Nucleus accumbens (tissue), 56 donors: ENCODE measurements at places on chromosomes 3 and 15.

DNA sequence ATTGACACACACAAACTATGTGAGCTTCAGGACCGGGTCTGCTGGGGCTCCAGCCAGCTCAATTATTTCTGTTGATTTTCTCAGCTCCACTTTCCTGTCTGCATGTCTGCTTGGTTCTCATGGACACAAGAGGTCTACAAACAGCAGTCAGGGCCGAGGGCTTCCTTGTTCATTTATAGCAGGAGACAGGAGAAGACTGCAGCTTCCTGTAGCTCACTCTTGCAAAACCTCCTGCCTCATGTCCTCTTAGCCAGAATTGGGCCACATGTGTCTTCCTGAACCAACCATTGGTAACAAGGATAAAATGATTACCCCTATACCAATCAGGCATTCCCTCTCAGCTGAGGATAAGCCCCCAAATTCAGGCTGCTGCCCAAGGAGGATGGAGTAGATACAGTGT, 182.8 kb downstream of the TLE3 start:
- no peak for DNase-seq

DNA sequence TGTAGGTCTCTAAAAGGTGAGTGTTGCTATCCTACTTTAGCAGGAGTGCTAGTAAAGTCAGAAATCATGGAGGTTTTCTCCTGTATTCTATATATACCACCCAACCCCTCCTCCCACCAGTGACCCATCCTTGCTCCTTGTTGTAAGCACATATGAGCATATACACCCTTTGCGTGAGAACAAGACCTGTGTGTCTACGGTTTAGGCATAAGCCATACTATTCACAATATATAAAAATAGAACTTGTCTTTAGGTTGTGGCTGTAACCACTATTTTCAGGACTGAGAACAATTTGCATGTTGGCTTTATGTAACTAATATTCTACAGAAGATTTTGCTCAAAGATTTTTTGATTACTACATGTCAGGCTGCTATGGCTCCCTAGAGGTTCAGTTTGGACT, 59.1 kb upstream of the TOP2B start:
- DNase-seq = no peak

GRCh38 chr3:25293736-25294135, 134.3 kb upstream of the RARB start:
- no peak for DNase-seq

DNA sequence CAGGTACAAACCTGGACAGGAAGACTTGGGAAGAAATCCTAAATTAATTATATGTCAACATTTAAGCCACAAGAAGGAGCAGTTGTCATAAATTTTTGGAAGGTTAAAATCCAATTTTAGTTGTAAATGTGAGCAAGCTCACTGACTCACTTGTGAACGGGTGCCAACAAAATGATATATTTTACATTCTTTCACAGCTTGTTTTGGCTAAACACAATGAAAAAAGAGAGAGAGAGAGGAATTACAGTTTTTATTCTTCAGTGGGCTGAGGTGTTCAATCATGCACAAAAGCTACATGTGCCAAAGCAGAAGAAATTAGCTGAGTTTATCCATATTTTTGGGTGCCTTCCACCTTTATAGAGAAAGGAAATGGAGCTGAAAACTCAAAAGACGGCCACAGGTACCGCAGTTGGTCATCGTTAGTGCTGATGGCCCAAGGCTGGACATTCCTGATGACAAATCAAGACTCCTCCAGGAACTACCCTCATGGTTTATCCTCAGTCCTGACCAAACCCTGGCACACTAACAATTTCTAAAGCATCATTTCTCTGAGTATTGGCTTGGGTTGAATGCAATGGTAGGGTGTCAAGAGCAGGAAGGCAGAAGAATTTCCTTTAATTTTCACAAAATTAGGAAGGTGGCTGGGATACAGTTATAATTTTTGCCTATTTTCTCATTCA, 37.6 kb upstream of the WNT5A start:
- DNase-seq = no peak

DNA sequence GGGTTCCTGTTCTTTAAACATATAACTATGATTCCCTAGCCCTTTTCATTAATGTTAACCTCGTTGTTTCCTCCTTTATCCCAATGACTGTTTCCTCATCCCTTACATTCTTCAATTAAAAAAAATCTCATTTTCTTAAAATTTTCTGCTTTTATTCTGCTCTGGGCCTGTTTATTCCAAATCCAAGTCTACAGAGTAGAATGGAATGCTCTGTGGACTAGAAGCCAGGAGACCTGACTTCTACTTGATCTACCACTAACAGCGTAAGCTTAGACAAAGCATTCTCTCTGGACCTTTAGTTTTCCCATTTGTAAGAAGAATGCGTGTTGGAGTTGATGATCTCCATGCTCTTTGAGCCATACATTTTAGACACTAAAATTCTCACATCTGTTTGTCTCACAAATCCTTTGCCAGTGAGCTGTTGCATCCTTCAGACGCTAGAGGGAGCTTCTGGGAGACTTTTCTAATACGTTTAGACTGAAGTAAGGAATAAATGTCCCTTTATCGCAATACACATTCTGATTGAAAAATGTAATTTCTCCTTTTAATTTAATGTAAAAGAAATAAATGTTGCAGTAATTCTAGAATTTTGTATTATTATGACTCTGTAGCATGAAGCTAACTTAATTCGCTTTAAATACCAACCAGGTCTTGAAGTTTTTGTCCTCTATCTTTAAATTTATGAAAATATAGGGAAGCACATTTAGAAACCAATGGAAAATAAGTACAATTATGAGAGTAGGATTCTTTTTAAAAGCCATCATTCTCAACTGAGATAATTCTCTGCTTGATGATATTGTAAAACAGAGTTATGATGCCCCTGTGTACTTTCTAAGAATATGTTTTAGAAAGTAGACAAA, 21.7 kb upstream of the GMNC start:
- DNase-seq = peak; percentile 2

DNA sequence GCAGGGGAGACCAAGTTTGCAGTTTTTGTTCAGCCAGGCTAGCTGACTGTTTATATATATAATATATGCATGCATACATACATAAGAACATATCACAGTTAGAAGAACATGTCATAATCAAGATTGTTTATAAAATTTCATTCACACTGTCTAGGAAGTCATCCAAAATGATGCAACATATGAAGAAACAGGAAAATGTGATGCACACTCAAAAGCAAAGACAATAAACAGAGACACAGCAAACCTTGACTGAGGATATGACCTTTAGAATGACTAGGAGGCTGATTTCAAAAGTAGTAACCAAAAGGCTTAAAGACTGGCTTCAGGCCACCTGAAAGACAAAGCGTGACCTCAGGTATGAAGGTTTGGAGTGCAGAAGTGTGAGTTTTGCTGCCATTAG, 166.2 kb upstream of the NDN start:
- no peak for DNase-seq

GRCh38 chr3:194231929-194232832, 96.2 kb downstream of the HES1 start:
- no peak for DNase-seq
